Tibial nerve (tissue), 4 donors: ENCODE measurements at places on chromosomes 2 and 18. TPM values are rescaled to one million over a fixed set of nuclear protein-coding genes. Genes with fewer than 3 reads are reported as not detected.
A peak's percentile ranks its signal among the peaks of the same experiment; 100 is the strongest.

INHBB gene
- total RNA-seq: 24.3 TPM

SCN7A gene
- total RNA-seq: 263 TPM

MGAT4A gene
- 50.0 TPM for total RNA-seq

DNA sequence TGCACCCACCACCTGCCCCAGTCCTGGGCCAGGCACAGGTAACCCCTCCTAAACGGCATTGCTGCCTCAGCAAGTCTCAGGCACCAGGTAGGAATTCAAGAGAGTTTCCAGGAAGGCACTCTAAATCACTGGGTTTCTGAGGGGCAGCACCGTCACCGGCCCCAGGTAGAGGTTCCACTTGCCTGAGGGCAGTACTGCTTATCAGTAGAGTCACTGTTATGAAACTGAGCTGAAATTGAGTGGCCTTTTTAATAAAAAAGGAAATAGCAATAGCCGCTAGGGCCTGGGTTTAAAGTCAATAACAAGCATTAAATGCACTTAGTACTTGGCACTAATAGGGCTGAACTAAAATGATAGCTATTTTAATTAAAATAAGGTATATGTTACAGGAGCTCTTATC lies 653.7 kb downstream of the METTL4 start:
- H3K27ac ChIP-seq: no peak overlapping the region
- no peaks in the 10 kb centered on the region for H3K36me3 ChIP-seq
- H3K4me1 ChIP-seq: no peaks in the 10 kb centered on the region
- no peak overlapping the region for H3K4me3 ChIP-seq
- no peaks in the 10 kb centered on the region for H3K27me3 ChIP-seq

DNA sequence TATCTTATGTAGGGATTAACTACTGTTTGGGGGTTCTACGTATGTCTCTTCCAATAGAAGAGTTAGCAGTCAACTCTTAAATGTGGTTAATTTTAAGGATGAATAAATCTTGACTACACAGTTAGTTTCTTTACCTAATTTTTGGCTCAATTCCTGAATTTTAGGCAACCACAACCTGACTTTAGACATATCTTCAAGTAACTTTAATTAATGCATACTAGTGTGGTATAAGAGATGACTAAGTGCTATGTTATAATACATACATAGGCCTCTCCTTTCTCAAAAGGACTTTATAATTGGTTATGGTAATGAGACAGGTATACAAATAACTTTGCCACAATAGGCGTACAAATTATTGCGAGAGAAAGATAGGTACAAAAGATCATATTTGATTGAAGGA lies 312.0 kb downstream of the IRS1 start:
- H3K27ac ChIP-seq: no peak overlapping the region
- no peaks in the 10 kb centered on the region for H3K36me3 ChIP-seq
- H3K27me3 ChIP-seq: no peaks in the 10 kb centered on the region

DNA sequence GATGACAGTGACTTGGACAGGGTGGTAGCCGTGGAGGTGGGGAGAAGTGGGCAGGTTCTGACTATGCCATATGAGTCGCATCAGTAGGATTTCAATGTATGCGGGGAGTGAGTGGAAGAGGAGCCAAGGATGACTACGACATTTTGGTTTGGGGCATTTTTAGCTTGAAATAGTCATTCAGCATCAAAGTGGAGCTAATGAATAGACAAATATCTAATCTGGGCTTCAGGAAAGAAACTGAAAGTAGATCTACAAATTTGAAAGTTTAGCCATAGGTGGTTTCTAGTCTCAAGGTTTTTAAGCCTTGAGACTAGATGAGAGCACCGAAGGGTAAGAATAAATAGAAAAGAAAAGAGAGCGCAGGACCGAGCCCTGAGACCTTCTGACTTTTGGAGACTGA lies 58.3 kb downstream of the FEZ2 start:
- no peak overlapping the region for H3K27ac ChIP-seq
- H3K36me3 ChIP-seq: no peaks in the 10 kb centered on the region
- no peaks in the 10 kb centered on the region for H3K27me3 ChIP-seq
- no peak overlapping the region for H3K4me3 ChIP-seq
- DNase-seq: no peak
- no peaks in the 10 kb centered on the region for H3K4me1 ChIP-seq

- DNase-seq: no peak
- H3K27me3 ChIP-seq: no peaks in the 10 kb centered on the region
- no peak overlapping the region for H3K4me3 ChIP-seq
- H3K36me3 ChIP-seq: no peaks in the 10 kb centered on the region
Measured at GRCh38 chr18:9210966-9211365, 74.4 kb downstream of the ANKRD12 start.

DNA sequence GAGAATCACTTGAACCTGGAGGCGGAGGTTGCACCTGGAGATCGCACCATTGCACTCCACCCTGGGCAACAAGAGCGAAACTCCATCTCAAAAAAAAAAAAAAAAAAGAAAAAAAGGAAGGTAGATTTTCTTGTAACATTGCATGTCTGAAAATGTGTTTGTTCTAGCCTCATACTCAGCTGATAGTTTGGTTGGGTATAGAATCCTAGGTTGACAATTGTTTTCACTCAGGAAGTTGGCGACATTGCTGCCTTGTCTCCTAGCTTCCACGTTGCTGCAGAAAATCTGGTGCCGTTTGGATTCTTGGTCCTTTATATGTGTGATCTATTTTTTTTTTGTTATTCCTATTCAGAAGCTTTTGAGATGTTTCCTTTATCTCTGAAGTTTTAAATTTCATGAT lies 4.7 kb downstream of the ING5 start:
- no peaks in the 10 kb centered on the region for H3K4me1 ChIP-seq
- H3K36me3 ChIP-seq: peaks cover 21% of the 10 kb centered on the region
- H3K4me3 ChIP-seq: no peak overlapping the region
- H3K27me3 ChIP-seq: no peaks in the 10 kb centered on the region
- H3K27ac ChIP-seq: no peak overlapping the region

GRCh38 chr18:79405019-79405780 lies 9.5 kb downstream of the NFATC1 start:
- peaks cover 38% of the 10 kb centered on the region for H3K4me1 ChIP-seq
- no peaks in the 10 kb centered on the region for H3K36me3 ChIP-seq
- H3K27ac ChIP-seq: peak overlapping the region; percentile 98
- H3K4me3 ChIP-seq: no peak overlapping the region
- H3K27me3 ChIP-seq: no peaks in the 10 kb centered on the region

DNA sequence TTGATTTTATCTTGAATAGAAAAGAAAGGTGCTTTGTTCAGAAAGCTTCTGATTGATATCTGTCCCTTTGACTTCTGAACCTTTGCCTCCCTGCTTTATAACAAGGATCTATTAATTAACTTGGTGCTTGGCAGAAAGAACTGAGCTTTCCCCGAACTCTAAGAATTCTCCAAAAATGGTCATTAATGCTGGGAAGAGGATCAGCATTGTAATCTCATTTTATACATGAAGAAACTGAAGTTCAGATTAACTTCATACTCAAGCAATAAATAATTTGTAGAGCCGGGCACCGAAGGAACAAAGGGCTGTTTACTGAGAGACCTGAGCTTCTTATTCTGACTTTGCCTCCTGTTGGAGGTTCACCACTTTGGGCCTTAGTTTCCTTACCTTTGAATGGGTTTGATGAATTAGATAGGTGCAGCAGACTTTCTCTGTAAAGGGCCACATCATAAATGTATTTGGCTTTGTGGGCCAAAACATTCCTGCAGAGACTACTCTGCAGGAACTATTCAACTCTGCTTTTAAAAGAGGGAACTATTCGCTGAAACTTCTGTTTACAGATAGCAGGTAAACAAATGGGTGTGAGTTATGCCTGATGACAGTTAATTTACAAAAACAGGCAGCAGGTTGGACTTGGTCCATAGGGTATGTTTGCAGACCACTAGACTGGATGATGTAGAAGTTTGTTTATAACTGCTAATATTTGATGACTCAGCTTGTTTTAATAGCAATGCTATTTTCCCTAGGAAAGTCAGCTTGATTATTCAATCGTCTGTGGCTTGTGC lies 272.9 kb downstream of the TGIF1 start:
- no peaks in the 10 kb centered on the region for H3K36me3 ChIP-seq
- H3K4me1 ChIP-seq: no peaks in the 10 kb centered on the region
- no peak overlapping the region for H3K4me3 ChIP-seq
- no peak for DNase-seq
- no peaks in the 10 kb centered on the region for H3K27me3 ChIP-seq
- peak overlapping the region; percentile 50 for H3K27ac ChIP-seq

- no peaks in the 10 kb centered on the region for H3K4me1 ChIP-seq
- H3K36me3 ChIP-seq: no peaks in the 10 kb centered on the region
- H3K4me3 ChIP-seq: no peak overlapping the region
- H3K27ac ChIP-seq: no peak overlapping the region
- H3K27me3 ChIP-seq: no peaks in the 10 kb centered on the region
- no peak for DNase-seq
Measured at GRCh38 chr2:238971318-238972145, 123.6 kb downstream of the TWIST2 start.

DNA sequence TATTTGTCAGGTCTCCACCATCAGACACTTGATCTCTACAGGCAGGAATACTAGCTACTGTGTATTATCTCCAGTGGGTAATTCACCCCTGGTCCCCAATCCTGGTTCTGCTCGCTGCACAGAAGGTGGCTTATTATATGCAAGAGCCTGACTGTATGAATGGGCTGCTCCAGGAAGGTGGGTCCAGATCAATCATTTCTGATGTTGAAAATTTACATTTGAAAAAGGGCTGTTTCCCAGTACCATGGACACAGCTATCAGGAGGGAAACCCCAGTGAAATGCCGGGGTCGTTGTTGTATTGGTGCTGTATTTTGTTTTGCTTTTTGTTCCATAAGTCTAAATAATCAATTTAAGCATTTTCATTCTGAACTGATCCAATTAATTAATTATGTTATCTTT lies 367.6 kb downstream of the RND3 start:
- no peak overlapping the region for H3K27ac ChIP-seq
- H3K27me3 ChIP-seq: no peaks in the 10 kb centered on the region
- no peak overlapping the region for H3K4me3 ChIP-seq

- no peaks in the 10 kb centered on the region for H3K4me1 ChIP-seq
- no peaks in the 10 kb centered on the region for H3K27me3 ChIP-seq
- no peaks in the 10 kb centered on the region for H3K36me3 ChIP-seq
- no peak overlapping the region for H3K4me3 ChIP-seq
- no peak for DNase-seq
- H3K27ac ChIP-seq: no peak overlapping the region
Measured at GRCh38 chr2:200042944-200043343, 87.6 kb downstream of the MAIP1 start.

DNA sequence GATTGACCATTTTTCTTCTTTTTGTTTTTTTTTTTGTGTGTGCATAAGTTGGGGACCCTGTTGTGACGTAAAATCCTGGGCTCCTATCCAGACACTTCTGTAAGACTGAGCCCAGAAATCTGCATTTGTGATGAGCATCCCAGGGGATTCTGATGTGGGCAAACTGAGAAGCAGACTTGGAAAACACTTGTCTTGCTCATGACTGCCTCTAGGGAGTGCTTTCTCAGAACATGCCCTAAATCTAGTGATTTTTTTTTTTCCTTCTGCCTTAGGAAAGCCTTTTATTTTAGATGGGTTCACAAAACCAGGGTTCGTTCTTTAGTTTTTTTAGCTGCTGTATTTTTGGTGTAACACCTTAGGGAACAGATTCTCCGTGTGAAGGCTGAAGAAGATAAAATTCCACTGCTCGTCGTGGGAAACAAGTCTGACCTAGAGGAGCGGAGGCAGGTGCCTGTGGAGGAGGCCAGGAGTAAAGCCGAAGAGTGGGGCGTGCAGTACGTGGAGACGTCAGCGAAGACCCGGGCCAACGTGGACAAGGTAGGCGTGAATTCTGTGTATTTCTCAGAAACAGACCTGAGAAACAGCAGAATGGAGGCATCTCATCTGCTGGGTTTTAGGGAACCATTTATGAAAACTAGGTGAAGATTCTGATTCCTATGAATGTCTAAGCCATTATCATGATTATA lies 36.7 kb downstream of the RALB start:
- DNase-seq: no peak
- no peak overlapping the region for H3K27ac ChIP-seq
- no peak overlapping the region for H3K4me3 ChIP-seq
- H3K36me3 ChIP-seq: no peaks in the 10 kb centered on the region
- H3K4me1 ChIP-seq: no peaks in the 10 kb centered on the region

- DNase-seq: no peak
- H3K27ac ChIP-seq: no peak overlapping the region
- no peaks in the 10 kb centered on the region for H3K27me3 ChIP-seq
- H3K36me3 ChIP-seq: no peaks in the 10 kb centered on the region
Measured at GRCh38 chr2:192203876-192204275, 9.1 kb upstream of the TMEFF2 start.

DNA sequence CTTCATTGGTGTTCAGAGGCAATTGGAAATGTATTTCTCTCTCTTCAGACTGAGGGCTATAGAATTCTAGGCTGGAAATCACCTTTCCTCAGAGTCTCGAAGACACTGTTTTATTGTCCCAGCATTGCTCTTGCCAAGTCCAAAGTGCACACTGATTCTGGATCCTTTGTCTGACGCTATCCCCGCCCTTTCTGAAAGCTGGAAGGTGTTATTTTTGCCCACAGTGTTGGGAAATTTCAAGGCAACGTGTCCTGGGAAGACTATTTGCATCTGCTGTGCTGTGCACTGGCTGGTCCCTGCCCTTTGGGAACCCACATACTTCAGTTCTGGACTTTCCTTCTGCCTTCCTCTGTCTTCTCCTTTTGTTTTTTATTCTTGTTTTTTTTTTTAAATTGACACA lies 190.8 kb downstream of the SH3BP4 start:
- H3K27me3 ChIP-seq: no peaks in the 10 kb centered on the region
- H3K36me3 ChIP-seq: no peaks in the 10 kb centered on the region
- H3K4me3 ChIP-seq: no peak overlapping the region
- no peaks in the 10 kb centered on the region for H3K4me1 ChIP-seq

GRCh38 chr2:152347076-152347475 lies 12.1 kb downstream of the FMNL2 start:
- no peaks in the 10 kb centered on the region for H3K27me3 ChIP-seq
- H3K36me3 ChIP-seq: no peaks in the 10 kb centered on the region
- H3K4me1 ChIP-seq: no peaks in the 10 kb centered on the region

GRCh38 chr2:30222636-30223360 lies 8.5 kb upstream of the LBH start:
- DNase-seq: no peak
- no peaks in the 10 kb centered on the region for H3K27me3 ChIP-seq
- H3K36me3 ChIP-seq: no peaks in the 10 kb centered on the region
- H3K27ac ChIP-seq: no peak overlapping the region

DNA sequence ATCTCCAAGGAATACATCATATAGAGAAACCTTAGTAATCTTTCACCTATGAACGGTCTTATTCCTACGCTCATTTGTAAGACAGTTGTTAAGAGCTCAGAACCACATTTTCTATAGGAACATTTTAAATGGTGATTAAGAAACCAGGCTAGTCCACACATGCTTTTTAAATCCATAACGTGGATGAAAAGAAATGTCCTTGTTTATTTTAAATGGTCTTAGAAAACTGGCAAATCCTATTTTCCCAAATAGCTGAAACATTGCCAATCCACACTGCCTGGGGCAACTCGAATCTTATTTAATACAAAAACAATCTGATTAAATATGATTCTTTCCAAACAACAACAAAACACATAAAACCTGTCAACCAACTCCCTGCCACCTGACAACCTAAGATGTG lies 23.7 kb downstream of the METTL8 start:
- H3K4me1 ChIP-seq: no peaks in the 10 kb centered on the region
- H3K4me3 ChIP-seq: no peak overlapping the region
- DNase-seq: no peak

GRCh38 chr2:150610670-150611279 lies 123.3 kb upstream of the RND3 start:
- H3K4me3 ChIP-seq: no peak overlapping the region
- no peaks in the 10 kb centered on the region for H3K27me3 ChIP-seq
- DNase-seq: no peak
- H3K27ac ChIP-seq: no peak overlapping the region
